Dermis blood vessel endothelial cell (primary cell): ENCODE measurements at places on chromosomes 7 and 10. TPM values are rescaled to one million over a fixed set of nuclear protein-coding genes. Genes with fewer than 3 reads are reported as not detected.

UCN3 gene
- total RNA-seq: not detected in 2 replicates

TBX20 gene
- total RNA-seq: not detected in 2 replicates

CALML3 gene
- not detected in 2 replicates for total RNA-seq

DNAH11 gene
- 0.34 and 0.65 TPM in 2 replicates for total RNA-seq

CPA2 gene
- not detected in 2 replicates for total RNA-seq

ATAD1 gene
- 34.9 and 38.3 TPM in 2 replicates for total RNA-seq

DCLRE1A gene
- 8.0 and 12.3 TPM in 2 replicates for total RNA-seq

CRPPA gene
- 1.9 and 2.0 TPM in 2 replicates for total RNA-seq

UCMA gene
- not detected in 2 replicates for total RNA-seq

CDC123 gene
- total RNA-seq: 149 and 233 TPM in 2 replicates

PILRA gene
- total RNA-seq: 0.68 TPM in 1 of 2 replicates, not detected in the other

MGAM2 gene
- total RNA-seq: not detected in 2 replicates
